ENCODE measurements at places on chromosomes 3 and 15.

DNA sequence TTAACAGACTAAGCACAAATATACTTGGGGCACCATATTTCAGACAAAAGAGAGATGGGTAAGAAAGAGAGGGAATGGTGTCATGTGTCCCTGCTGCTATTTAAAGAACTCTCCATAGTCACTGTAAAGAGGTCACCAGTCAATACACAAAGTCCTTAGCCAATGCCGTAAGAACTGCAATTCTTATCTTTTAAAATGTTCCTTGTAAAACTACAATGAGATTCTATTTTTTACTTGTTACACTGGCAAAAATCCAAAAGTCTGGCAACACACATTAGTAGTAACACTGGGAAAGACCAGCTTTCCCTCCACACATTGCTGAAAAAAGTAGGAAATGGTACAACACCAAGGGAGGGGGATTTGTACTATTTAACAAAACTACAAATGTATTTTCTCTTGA, 189.4 kb downstream of the TBC1D5 start:
- no peak for DNase-seq

GRCh38 chr3:188507244-188507720, 353.3 kb downstream of the LPP start:
- DNase-seq = no peak

DNA sequence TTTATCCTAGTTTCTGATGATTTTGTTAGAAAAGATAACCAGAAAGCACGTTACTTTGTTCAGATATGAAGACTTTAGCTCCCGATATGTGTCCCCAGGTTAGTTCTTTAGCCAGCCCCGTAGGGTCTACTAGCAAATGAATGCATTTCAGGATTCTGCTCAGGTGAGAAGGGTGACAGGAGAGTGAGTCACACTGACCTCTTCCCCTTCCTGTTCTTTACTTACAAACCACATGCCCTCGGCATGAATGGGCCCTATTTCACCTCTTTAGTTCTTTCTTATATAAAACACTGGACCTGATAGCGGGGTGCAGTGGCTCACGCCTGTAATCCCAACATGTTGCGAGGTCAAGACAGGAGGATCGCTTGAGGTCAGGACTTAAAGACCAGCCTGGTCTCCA, 98.4 kb downstream of the SLC49A4 start:
- peak; percentile 10 for DNase-seq

- no peak for DNase-seq
Observed at GRCh38 chr3:141294301-141294700, 62.7 kb downstream of the PXYLP1 start.

- DNase-seq = peak; percentile 48
Observed at GRCh38 chr15:85379403-85380131, 836 bp upstream of the AKAP13 start.

DNA sequence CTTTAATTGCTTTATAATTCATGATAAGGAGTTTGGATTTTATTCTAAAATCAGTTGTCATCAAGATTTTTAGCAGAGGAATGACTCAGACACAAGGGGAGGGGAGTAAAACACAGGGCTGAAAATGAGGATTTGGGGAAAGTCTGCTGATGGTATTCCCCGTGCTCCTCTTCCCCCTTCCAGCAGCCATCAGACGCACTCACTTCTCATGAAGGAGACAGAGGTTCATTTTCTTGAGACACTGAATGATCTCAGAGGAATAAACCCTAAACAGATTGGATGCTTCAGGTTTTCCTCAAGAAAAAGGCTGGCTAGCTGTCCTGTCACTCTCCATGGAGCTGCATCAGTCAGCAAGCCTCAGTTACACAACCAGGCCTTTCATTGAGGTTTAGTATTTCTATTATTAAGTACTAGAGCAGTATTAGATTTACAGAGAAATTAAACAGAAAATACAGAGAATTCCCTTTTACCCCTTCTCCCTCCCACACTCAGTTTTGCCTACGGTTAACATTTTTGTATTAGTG, 166.4 kb downstream of the C3orf70 start:
- DNase-seq = no peak

DNA sequence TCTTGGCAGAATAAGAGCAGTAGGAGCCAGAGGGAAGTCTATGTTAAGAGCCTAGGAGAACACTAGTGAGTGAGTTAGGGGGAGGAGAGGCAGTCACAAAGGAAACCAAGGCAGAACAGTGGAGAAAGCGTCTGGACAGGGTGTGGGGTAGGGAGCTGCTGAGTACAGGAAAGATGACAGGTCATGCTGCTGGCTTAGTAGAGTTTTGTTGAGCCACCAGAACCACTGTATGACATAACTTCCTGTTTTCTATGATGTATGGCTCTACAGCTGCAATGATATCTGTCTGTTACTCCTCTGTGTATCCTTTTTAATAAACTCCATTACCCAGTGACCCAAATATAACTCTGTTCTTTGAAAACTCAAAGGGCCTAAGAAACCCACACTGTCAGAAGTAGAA, 10.6 kb upstream of the STT3B start:
- DNase-seq = peak; percentile 26

GRCh38 chr3:187770224-187770623, 25.0 kb upstream of the BCL6 start:
- DNase-seq = peak; percentile 50

GRCh38 chr15:39461536-39462130, 119.2 kb upstream of the THBS1 start:
- DNase-seq = no peak

GRCh38 chr3:141271279-141272030, 39.8 kb downstream of the PXYLP1 start:
- no peak for DNase-seq

DNA sequence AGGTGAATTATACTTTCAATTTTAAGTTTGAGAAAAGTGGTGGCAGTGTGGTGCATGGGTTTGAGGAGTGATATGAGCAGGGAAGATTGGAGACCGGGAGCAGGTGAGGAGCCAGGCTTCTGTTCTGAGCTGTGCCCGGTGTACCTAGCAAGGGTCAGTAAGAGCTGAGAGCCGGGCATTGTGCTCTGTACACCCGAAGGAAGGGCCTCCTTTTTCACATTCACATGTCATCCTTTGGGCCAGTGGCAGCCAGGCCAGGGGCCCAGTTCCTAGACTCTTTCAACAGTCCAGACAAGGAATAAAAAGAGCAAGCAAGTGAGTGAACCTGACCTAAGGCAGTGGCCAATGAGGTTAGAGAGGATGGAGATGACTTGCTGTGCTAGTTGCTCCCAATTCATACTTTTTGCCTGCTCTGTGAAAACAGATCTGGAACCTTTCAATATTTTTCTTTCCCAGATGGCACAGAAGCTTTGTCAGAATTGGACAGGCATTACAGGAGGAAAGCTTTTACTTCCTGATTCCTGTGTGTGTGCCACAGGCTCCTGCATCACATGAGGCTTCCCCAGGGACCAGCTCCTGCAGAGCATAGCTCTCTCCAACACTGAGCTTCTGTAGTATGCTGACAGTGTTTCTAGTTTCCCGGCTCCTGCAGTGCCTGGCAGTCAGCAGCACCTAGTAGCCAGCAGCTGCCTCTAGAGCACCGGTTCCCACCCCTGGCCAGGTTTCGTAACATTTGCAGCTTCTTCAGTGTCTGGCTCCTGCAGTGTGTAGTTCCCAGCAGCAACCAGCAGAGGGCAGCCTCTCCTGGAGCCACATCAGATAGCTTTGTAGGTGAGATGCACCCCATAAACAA, 5.3 kb upstream of the TRA2B start:
- DNase-seq = peak; percentile 84

- no peak for DNase-seq
Observed at GRCh38 chr3:189950258-189950657, 170.4 kb downstream of the P3H2 start.

DNA sequence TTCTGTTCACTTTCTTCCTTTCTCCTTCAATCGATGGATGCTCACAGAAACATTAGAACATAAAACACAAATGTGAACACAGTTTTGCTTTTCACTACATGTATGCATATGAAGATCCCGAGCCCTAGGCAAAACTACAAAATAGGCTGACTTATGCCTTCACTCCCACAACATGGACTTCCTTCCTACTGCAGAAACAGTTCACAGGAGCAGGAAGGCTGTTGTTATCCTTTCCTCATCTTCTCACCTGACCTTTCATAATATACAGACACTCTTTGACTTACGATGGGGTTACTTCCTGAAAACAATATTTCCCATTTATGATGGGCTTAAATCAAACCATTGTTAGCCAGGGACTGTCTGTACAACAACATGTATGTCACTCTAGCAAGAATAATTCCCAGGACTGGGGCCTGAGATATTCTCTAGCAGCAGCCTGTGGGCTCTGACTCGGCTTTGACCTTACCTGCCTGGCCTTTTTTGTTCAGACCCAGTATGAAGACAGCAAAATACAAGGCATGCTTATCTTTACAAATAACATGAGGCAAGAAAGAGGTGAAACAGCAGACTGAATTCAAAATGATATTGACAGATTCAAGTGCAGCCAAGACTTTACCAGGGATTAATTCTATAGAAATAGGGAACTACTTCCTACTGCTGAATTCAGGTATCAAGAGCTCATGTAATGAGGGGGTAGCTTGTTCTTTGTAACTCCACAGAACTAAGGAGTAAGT, 51.8 kb upstream of the PLXND1 start:
- DNase-seq = no peak

- no peak for DNase-seq
Observed at GRCh38 chr3:8573342-8573926, 71.2 kb downstream of the SSUH2 start.

DNA sequence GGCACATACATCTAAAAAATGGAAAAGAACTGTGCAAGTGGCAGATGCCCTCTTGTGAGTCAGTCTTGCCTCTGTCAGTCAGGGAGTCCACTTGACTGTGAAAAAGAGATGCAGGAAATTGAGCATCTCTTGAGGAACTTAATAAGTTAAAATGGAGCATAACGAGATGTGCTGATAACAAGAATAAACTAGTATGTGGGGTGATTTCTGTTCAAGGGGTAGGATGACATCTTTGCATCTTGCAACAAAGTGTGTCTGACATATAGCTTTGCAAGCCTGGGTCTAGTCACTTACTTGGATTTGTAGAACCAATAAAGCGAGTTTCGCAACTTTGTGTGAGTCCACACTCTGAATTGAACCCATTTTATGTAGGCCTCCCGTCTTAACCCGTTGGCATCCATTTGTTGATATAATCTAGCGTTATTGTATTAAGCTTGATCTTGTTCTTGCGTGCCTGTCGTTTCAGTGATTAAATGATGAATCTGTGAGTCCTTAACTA, 2.2 kb downstream of the USP3 start:
- DNase-seq = no peak

DNA sequence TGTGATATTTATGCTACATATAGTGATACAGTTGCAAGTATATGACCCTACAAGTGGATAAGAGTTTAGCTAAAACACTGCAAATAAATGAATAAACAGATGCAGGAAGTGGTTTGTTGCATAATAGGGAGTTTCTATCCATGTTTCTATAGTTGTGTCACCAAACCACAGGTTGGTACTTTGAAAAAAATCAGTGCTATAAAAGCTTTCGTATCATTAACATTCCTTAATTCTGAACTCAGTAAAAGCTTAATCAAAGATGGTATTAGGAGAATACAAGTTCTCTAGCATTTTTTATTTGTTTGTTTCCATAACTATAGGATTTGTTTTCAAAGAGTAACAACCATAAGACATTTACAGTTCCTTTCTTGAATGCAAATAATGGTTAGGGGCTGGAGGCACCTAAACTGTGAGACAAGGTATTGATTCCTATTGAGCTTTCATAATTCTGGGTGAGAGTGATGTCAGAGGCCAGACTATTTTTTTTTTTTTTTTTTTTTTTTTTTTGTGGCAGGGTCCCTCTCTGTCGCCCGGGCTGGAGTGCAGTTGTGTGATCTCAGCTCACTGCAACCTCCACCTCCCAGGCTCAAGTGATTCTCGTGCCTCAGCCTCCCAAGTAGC, 29.6 kb downstream of the CPOX start:
- no peak for DNase-seq

- no peak for DNase-seq
Observed at GRCh38 chr3:128423525-128424147, 43.1 kb downstream of the DNAJB8 start.

DNA sequence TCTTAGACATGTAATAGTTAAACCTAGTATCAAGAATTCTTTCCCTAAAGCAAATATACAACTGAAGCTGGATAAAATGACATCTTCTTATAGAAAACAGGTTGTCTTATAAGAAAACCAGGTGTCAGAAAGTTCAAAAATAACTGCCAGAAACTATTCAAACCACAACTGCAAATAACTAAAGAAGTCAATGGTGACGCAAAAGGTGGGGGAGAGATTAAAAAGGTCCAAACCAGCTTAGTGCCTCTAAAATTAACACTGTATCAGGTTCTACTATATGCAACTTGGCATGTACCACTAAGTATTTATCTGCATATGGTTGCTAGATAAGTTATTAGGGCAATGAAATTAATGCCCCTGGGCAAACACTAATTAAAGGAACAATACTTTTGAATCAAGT, 136.8 kb downstream of the TBL1XR1 start:
- no peak for DNase-seq

DNA sequence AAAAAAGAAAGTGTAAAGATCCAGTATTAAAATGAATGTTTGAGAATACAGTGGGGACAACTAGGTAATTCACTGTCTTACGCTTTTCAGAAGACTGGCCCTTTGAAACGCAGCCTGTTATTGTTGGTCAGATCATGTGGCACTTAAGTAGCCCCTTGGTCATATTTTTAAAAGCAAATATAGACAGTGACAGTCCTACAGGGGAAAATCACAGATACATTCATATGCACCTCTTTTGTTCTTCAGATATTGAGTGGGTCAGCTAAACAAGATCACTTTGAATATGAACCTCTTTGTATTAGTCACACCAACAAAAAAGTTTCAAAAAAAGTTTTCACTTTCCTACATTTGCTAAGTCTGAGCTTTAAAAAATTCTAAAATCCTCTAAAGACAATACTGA, 36.0 kb downstream of the TIGIT start:
- DNase-seq = no peak

DNA sequence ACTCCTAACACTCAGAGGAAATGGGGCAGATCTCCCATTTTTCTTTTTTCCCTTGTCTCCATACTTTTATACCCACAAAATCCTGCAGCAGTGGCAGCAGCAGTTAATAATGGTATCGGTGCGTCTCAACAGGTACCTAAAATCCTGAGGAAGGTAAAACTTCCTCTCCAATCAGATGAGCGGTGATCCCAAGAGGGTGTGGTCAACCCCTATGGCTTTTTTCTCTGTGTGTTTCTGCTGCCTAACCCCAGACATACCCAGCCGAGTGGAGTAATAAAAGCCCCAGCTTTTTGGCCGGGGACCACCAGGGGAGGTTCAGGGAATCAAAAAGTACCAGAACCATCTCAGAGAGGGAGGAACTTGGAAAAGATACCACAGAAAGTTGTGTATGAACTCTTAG, 9.1 kb downstream of the GK5 start:
- no peak for DNase-seq

DNA sequence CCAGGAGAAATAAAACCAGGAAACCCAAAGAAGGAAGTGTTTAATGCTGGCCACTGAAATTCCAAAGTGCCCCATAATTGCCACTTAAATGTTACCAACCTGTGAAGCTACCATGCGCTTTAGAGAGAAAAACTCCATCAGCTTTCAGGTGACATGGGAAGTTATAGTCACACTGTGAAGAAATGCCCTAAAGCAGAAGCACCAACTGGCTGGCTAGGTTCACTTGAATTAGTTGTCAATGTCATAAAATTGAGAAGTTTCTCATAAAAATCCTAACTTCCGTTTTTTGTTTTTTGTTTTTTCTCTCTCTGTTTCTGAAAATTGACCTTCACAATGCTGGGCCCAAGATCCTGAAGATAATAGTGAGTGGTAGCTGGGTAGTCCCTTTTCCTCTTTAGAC, 167.9 kb upstream of the CTNNB1 start:
- DNase-seq = no peak

GRCh38 chr3:48695393-48695753, 9.7 kb upstream of the NCKIPSD start:
- DNase-seq = no peak

GRCh38 chr15:77854980-77855379, 222.3 kb upstream of the LINGO1 start:
- DNase-seq = no peak

Measured in activated T-cell treated with anti-CD3 and anti-CD28 coated beads, Interleukin-2, amount 50 U/mL, for 72 hours (primary cell).